ENCODE measurements at places on chromosomes 6 and 20. TPM values are rescaled to one million over a fixed set of nuclear protein-coding genes. Genes with fewer than 3 reads are reported as not detected.

The ELOVL4 gene
- 6.4 TPM for total RNA-seq

The HTR1E gene
- not detected for total RNA-seq

GRCh38 chr6:149586149-149586548, 20.0 kb downstream of the GINM1 start:
- DNase-seq = no peak

The RAET1L gene
- not detected for total RNA-seq

The LRRC73 gene
- not detected for total RNA-seq

DNA sequence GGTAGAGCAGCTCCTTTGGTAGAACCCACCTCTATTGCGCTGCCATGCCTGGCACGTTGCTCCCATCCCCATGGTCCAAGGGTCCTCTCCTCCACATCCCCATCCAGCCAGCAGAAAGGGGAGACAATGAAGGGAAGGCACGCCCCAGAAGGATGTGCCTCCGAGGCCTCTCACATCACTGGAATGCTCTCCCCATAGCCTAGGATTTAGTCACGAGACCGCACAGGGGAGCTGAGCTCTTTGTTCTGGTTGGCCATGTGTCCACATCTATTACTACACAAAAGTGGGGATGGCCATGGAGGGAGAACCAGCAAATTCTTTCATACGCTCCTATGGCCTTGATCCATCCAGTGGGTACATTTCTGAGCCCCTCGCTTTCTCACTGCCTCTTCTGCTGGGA, 60.5 kb upstream of the SALL4 start:
- no peak for DNase-seq

DNA sequence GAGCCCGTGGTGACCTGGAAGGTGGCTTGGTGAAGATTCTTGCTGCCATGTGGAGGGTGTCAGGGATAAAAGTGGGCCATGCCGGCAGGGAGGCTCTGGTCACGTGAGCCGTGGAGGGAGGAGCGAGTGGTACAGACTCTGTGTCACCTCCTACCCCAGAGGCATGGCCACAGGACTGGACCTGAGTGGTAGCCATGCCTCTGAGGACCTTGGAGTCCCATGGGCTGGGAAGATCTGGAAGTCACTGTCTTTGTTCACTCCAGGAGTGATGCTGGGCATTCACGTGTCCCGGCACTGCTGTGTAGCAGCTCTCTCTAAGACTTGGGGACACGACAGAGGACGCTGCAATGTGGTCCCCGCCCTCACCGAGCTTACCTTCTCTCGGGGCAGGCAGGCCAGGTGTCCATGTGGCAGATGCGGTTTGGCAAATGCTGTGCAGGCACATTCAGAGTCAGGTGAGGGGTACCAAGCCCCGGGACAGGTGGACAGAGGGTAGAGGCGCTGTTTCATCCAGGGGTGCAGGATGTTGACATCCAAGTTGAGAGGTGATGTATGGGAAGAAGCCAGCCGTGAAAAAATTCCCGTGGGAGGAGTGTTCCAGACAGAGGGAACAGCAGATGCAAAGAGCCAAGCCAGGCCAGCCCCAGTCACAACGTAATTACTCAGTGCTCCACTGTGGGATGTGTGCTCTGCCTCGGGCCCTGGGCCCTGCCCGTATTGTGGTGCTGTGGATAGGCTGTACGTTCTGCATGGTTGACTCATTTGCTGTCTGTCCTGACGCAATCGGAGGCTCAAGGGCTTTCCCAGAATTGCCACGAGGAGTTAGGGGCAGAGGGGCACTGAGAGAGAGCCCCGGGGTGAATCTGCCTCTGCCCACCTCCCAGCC, 307.8 kb downstream of the TAF4 start:
- no peak for DNase-seq

DNA sequence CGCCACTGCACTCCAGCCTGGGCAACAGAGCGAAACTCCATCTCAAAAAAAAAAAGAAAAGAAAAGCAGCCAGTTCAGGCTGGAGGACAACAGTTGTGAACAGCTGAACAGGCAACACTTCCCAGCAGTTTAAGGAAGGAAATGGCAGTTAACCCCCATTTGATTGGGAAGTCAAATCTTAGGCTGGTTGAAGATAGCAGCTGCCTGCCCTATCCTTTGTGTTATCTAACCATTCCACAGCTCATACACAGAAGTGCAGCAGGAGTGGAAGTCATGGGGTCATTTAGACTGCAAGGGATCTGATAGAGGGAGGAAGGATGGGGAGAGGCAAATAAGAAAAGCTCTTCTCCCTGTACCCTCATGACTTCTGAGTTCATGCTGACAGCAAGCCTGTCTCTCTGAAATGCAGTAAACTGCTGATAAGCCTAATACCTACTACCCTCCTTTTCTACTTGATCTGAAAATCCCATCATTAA, 35.3 kb downstream of the KCTD20 start:
- DNase-seq = no peak

GRCh38 chr6:8108031-8108660, 5.8 kb upstream of the EEF1E1 start:
- no peak for DNase-seq

The OSER1 gene
- 9.2 TPM for total RNA-seq

DNA sequence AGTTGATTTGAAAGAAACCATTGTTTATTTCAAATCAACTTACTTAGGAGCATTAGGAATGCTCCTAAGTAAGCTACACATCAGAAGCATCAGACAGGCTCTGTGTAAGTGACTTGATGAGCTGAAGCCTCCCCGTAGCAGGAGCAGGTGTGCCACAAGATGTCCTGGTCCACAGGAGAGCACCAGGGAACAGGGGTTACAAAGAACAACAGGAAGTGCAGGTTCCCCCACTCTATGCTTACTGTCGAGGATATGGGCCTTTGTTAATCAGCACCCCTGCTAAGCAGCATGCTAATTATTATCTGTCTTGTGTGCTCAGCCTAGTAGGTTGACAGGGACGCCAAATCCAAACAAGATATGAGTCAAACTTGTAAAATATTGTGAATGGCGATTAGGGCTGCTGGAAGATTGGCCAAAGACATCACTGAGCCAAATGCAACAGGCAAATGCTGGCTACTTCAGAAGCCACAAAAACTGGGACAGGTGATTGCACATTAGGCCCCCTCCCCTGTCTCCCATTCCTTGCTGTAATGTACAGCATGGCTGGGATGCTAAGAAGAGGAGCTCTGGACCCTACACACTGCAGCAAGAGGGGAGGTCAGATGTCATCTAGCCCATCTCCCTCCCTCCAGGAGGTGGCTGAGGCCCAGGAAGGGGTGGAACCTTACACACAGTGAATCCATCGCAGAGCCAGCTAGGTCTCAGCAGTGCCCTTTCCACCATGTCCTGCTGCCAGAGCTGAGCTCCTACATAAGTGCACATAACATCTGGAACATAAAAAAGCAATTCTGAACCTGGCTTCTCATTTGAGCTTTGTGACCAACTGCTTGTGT, 939 bp downstream of the TGM3 start:
- no peak for DNase-seq

- no peak for DNase-seq
Observed at GRCh38 chr6:31627690-31628287, 7.3 kb downstream of the PRRC2A start.

GRCh38 chr6:3456395-3456897, 404 bp downstream of the SLC22A23 start:
- no peak for DNase-seq

The SPO11 gene
- not detected for total RNA-seq

The FAM217A gene
- total RNA-seq = not detected

The WFDC5 gene
- not detected for total RNA-seq

DNA sequence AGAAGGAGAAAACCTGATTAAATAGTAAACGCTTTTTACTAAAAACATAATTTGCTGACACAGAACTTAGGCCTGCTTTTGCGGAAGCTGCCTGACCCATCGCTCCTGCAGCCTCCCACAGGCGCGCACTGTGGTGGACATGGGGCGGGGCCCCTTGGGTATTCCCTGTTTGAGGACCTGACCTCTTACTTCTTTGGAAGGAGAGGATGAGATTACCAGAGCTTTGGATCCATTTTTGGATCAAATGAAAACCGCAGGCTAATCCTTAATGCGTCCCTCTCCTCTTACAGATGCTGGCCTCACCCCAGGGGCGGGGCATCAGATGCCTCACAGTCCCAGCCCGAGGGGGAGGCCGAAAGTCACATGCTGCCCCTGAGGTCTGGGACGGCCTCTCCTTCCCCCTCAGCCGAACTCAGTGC, 151.0 kb downstream of the SCML4 start:
- DNase-seq = no peak

GRCh38 chr6:16048221-16048620, 80.7 kb upstream of the MYLIP start:
- no peak for DNase-seq
